ENCODE measurements at places on chromosomes 12 and 14.
A peak's percentile ranks its signal among the peaks of the same experiment; 100 is the strongest.

GRCh38 chr14:67317822-67318221 is 41.8 kb downstream of the ATP6V1D start:
- DNase-seq = no peak

GRCh38 chr14:90642244-90642717 is 173.9 kb downstream of the TTC7B start:
- peak; percentile 66 for DNase-seq

GRCh38 chr12:121918679-121919038 is 267 bp downstream of the CFAP251 start:
- no peak for DNase-seq

GRCh38 chr12:40586823-40587222 is 105.4 kb upstream of the CNTN1 start:
- DNase-seq = no peak

DNA sequence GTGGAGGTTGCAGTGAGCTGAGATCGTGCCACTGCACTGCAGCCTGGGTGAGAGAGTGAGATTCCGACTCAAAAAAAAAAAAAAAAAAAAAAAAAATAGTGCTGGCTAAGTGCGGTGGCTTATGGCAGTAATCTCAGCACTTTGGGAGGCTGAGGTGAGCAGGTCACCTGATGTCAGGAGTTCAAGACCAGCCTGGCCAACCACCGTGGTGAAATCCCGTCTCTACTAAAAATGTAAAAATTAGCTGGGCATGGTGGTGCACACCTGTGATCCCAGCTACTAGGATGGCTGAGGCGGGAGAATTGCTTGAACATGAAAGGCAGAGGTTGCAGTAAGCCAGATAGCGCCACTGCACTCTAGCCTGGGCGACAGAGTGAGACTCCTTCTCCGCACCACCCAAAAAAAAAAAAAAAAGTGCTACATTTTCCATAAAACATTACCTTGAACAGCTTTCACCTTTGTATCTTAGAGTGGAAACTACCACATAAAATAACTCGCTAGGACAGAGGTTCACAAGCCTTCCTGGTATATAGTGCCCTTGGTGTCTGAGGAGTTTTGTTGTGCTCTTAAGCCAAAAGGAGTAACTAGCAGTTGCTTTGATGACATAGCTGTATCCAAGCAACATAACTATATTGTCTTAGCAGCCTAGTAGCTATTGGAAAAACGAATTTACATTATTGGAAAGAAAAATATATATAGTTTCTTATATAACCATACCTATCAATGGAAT is 11.1 kb downstream of the PTGES3 start:
- no peak for DNase-seq
